Umbilical cord (tissue), 2 donors: ENCODE measurements at places on chromosomes 5 and 9. TPM values are rescaled to one million over a fixed set of nuclear protein-coding genes. Genes with fewer than 3 reads are reported as not detected.

GRCh38 chr9:37239224-37239859, 119.0 kb downstream of the ZCCHC7 start:
- DNase-seq: no peak

Gene CDH6
- 16.1 TPM for total RNA-seq

DNA sequence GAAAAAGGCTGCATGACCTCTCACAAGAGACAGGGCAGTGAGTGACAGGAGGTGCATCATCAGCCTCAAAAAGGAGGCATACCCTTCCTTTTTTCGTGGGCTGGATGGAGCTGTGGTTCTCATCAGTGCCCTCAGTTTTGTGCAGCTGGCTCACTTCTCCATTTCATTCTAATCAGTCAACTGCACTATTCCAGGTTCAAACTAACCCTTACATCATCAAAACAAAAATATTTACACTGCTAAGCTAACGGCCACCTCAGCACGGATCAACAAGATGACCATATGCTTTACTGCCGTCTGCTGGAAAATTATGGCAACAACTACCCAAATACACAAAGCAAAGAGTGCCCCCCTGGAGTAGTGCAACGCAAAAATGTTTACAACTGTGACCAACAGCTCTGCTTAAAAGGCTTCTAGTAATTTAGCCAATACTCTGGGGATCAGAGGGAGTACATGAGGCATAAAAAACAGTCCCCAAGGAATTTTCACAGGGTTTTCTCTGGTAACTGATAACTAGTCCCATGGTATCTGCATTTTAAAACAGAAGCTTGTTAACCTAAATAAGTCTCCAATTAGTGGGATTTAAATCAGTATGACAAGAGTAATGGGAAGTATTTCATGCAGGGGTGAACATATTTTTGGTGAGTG, 10.8 kb downstream of the KCNV2 start:
- DNase-seq: peak; percentile 43

Gene OBP2B
- not detected for total RNA-seq

- no peak for DNase-seq
These were observed 206.2 kb downstream of the NDUFS4 start for GRCh38 chr5:53766673-53767072.

Gene IRGM
- 8.2 TPM for total RNA-seq

- DNase-seq: no peak
These were observed 10.0 kb downstream of the ZSWIM6 start for GRCh38 chr5:61342071-61342501.

DNA sequence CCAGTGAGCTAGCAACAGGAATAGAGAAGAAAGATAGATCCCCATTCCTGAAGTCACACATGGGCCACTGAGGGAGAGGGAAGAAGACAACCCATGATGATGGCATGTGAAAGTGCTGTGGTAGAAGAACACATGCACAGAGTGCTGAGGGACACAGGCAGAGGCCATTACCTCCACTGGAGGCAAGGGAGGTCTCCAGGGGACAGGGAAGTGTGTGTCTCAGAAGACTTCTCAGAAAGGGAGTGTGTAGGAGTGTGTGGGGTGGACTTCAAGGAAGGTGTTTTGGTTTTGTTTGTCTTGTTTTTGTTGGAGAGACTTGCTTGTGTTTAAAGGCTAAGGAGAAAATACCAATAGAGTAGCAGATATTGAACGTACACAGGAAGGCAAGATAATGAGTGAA, 77.0 kb upstream of the SMARCA2 start:
- DNase-seq: no peak

- no peak for DNase-seq
These were observed 19.8 kb upstream of the NRARP start for GRCh38 chr9:137321726-137322361.

GRCh38 chr5:179869101-179869500, 10.5 kb upstream of the MRNIP start:
- no peak for DNase-seq

DNA sequence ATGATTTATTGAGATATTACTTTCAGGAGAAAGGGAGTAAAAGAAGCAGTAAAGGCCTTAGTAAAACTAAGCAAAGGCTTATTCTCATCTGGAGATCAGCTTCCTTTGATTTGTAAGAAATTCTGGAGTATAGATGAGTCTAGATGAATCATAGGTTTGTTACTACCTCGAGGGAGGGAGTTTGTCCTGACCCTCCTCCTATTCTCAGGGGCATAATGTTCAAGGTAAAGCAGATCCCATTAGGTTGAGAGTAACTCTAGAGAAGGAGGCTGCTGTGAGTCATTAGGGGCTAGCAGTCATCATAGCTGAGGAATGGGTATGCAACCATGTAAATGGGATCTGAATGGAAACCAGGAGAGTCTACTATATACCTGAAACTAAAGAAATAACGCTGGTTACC, 155.5 kb upstream of the MOCS2 start:
- DNase-seq: no peak

DNA sequence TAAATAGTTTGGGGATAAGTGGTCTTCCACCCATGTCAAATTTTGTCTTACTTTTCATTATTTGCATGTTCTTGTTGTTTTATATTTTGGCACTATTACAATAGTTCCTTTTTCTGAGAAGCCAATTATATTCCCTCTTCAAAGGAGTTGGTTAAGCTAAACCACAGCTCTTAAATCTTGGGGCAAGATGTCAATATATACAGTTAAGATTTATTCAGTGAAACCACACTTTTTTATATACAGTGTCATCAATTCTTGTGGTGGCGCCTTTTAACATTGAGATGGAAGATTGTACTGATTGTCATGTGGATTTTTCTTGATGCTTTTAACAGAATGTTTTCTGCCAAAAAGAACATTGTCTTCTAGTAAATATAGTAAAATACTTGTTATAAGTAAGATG, 104.1 kb downstream of the MTREX start:
- DNase-seq: no peak

GRCh38 chr9:37921168-37921510, 17.2 kb upstream of the SLC25A51 start:
- no peak for DNase-seq

Gene OR2K2
- 2.2 TPM for total RNA-seq

DNA sequence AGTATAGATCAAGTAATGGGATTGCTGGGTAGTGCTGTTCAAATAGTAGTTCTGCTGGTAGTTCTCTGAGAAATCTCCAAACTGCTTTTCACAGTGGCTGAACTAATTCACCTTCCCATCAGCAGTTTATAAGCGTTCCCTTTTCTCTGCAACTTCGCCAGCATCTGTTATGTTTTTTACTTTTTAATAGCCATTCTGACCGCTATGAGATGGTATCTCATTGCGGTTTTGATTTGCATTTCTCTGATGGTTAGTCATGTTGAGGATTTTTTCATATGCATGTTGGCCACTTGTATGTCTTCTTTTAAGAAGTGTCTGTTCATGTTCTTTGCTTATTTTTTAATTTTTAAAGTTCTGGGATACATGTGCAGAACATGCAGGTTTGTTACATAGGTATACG, 279.2 kb upstream of the NREP start:
- no peak for DNase-seq

Gene CYSRT1
- total RNA-seq: 0.96 TPM

Gene BTNL3
- not detected for total RNA-seq

- DNase-seq: no peak
These were observed 20.1 kb upstream of the LAMC3 start for GRCh38 chr9:130988905-130989304.

DNA sequence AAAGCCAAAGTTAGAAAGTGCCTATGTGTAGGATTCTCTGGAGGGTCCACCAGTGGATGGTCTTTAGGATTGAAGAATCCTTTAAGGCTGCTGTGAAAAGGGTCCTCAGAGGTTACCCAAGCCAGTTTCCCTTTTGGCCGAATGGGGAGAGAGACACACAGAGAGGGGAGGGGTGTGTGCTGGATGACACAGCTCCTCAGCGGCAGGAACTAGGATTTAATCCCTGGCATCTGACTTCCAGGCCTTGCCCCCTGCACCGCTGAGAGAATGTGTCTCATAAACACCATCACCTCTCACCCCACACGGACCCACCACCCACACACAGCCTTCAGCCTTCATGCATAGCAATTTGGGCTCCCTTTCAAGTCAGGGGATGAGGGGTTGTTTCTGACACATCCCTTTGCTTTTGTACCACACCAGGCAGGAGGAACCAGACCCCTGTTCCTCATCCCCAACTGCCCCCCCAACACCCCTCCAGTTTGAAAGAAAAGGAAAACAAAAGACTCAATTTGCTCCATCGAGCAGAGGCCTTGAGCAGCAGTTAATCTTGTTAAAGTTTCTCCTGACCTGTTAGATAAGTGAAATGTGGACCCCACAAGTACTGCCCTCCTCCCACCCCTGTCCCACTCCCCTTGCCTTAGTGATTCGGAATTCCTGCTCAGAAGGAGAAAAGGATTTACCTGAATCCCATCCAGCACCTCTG, 4.0 kb downstream of the PAPPA start:
- DNase-seq: no peak

DNA sequence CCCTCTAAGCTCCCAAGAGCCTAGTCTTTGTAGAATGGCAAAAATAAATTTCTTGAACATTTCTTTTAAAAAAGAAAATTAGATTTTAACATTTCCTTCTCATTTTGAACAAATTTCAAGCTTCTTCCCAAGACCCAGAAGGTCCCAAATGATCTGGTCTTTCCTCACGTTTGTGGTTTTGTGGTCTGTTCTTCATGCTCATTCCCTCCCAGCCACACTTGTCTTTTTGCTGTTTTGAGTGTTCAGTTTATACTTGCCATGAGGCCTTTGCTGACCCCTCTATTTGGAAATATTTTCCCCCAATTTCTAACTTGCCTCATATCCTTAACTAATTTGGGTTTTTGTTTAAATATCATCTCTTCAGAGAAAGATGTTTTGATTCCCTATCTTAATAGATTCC, 133.4 kb upstream of the PAPPA start:
- DNase-seq: no peak

GRCh38 chr5:109529520-109529919, 119.7 kb upstream of the PJA2 start:
- peak; percentile 12 for DNase-seq

DNA sequence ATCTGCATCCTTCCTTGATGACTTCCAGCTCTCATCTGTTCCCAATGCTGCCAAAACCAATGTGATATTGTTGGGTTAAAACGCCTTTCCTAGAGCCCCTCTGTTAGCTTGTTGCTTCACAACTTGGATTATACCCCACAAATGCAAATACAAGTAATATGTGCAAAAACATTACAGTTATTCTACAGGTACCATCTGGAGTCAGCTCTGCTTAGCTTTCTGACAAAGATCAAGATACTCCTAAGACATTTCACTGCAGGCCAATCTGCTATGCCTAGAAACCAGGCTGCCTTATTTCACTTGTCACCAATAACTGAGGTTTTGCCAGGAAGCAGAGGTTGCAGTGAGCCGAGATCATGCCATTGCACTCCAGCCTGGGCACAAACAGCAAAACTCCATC, 36.9 kb upstream of the ACO1 start:
- no peak for DNase-seq
